WTC11 (cell line): ENCODE measurements at places on chromosomes 1 and 21.

- DNase-seq, result no peak
Measured at GRCh38 chr1:30748699-30749401, 8.7 kb downstream of the LAPTM5 start.

GRCh38 chr1:20593756-20594155, 4.9 kb downstream of the CDA start:
- DNase-seq, result no peak

GRCh38 chr1:174652569-174653280, 205.0 kb downstream of the GPR52 start:
- peak; percentile 65 for DNase-seq

DNA sequence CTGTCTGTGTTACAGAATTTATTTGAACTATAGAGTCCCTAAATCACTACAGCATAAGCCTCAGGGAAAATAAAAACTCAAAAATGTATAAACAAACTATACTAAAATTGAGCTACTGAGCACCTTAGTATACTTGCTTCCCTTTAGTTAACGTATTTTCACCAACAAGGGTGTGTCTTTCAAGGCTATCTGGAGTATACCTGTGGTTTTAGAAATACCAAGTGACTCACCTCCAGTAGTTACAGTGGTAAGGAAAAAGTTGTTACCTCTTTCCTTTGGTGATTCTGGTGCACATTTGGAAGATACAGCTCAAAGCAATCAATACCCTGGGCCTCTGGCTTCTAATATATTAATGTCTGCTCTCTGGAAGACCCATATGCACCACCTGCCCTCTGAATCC, 68.0 kb upstream of the C1orf105 start:
- DNase-seq, result no peak

GRCh38 chr1:4003846-4004505, 103.9 kb upstream of the C1orf174 start:
- DNase-seq, result no peak

GRCh38 chr1:203282720-203283542, 22.4 kb upstream of the BTG2 start:
- DNase-seq, result no peak

DNA sequence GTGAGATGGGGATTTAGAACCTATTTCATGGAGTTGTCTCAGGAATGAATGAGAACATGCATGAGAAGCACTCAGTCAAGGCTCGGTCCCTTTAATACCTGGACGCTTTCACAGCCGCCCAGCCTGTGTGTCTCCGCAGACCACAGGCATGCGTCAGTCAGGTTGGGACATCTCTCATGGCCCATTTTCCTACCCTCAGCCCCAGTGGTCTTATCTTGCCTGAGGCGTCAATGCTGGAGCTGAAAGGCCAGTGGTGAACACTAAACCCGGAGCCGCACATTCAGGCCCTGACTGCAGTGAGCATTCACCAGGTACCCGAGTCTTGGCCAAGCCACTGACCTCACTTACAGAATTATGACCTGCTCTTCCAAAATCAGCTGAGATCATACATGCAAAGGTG, 263.2 kb upstream of the RAB4A start:
- DNase-seq, result no peak

- peak; percentile 83 for DNase-seq
Measured at GRCh38 chr1:154344977-154345837, 19.9 kb downstream of the ATP8B2 start.

- no peak for DNase-seq
Measured at GRCh38 chr1:5651964-5652821, 340.0 kb downstream of the NPHP4 start.

GRCh38 chr1:169395955-169396354, 28.0 kb downstream of the BLZF1 start:
- DNase-seq, result no peak

DNA sequence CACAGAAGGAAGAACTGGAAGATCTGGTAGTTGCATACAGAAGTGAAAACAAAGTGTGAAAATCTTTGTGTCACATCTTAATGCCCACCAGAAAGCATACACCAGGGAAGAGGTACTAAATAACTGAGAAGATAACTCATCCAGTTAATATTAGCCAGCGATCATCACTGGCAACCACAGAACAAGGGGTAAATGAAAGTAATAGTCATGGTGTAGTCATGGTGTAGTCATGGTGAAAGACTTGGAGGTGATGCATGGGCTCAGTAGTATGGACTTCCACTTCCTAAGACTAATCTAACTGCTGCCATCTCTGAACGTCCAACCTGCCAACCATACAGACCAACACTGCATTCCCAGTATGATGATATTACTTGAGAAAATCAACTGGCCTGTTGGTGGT, 481.2 kb upstream of the NR5A2 start:
- DNase-seq, result no peak

DNA sequence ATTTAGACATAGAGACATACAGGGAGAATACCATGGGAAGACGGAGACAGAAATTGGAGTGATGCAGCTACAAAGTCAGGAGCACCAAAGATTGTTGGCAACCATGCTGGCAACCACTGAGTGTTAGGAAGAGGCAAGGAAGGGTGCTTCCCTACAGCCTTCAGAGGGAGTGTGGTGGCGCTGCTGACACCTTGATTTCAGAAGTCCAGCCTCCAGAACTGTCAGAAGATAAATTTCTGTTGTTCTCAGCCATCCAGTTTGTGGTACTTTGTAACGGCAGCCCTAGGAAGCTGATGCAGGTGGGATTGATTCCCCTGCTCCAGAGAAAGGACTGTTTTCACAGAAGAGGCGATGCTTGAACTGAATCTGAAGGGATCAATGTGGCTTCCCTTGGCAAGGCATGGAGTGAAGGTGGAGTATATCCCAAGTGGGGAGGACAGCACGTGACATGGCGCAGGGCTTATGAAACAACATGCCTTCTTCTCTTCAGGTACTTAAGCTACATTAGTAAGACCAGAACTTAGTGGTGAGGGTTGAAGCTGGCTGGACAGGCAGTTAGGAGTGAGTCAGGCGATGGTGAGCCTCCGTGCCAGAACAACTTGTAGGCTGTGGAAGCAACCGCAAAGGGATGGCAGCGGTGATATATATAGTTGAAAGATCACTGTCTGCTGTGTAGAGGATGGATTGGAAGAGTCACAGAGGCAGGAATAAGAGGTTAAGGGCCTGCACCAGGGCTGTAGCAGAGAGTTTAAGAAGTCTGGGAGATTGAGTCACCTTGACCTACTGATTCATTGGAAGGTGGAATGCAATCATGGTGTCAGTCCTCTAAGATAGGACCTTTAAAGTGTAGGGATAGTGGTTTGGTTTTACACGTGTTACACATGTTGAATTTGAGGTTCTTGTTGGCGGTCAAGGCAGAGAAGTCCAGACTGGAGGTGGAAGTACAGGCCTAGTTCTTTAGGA, 2.1 kb downstream of the LEPR start:
- no peak for DNase-seq

DNA sequence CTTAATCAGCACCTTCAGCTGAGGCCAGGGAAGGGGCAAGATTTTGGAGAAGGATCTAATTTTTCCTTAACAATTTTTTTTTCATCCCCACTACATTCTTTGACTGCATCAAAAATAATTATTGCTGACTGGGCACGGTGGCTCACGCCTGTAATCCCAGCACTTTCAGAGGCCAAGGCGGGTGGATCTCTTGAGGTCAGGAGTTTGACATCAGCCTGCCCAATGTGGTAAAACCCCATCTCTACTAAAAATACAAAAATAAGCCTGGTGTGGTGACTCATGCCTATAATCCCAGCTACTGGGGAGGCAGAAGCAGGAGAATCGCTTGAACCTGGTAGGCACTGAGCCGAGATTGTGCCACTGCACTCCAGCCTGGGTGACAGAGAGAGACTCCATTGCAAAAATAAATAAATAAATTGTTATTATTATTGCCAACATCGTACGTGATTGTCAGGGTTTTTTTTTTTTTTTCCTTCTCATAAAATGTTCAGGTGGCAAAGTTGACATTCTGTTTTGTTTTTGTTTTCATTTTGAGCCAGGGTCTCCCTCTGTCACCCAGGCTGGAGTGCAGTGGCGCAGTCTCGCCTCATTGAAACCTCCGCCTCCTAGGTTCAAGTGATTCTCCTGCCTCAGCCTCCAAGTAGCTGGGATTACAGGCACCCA, 37.3 kb upstream of the MORC3 start:
- DNase-seq, result no peak

DNA sequence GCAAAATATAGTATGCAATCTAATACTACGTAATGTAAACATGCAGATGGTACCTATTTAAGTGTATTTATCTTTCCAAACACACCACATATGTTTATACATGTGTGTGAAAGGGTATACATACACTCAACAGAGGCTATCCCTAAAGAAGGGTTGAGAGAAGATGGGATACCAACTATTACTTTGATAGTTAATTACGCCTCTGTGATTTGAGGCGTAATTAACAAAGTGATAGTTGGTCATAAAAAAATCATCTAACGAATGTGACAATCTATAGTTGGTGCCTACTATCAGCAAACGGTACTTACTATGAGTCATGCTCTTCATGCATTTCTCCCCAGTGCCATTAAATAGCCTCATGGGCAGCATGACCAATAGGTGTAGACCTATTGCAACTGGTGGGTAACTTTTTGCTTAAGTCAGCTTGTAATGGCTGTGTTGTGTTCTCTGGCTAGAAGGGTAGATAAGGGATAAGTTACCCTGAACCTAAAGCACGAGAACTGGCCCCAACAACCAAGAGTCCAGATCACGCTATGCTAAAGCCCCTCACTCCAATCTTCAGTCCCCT, 15.3 kb downstream of the RCAN1 start:
- DNase-seq, result no peak

DNA sequence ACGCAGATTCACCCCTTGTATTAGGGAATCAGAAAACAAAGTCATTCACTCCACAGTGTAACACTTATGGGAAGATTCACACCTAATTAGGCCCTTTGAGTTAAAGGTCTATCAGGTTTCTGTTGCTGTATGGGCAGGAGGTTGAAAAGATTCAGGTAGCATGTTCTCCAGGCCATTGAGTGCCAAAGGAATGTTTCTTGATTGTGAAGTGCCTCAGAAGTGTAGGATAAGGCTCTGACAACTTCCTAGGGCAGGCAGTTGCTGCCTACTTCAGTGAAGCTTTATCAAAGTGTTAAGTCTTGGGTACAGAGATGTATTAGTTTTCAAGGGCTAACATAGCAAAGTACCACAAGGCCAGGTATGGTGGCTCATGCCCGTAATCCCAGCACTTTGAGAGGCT, 48.7 kb upstream of the RGS18 start:
- no peak for DNase-seq

DNA sequence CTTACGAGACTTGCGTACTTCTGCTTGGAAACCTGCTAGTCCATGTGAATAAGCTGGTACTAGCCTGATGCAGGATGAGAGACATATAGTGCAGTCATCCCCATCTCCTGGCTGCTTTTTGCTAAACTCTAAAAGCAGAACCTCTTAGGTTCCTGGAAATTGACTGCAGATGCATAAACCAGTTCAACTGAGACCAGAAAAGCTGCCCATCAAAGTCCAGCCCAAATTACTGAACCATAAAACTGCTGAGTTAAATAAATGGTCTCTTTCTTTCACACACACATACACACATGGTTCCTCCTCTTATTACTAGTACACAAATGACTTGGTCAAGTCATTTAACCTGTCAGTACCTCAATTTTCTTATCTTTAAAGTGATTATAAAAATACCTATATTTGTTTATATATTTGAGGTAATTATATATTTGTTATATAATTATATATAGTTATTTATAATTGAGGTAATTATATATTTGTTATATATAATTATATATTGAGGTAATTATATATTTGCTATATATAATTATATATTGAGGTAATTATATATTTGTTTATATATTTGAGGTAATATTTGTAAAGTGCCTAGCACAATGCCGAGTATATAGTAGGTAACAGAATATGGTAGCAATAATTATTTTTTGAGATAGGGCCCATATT, 25.2 kb upstream of the RABGAP1L start:
- no peak for DNase-seq

GRCh38 chr1:93695411-93696005, 13.9 kb upstream of the BCAR3 start:
- DNase-seq, result no peak

DNA sequence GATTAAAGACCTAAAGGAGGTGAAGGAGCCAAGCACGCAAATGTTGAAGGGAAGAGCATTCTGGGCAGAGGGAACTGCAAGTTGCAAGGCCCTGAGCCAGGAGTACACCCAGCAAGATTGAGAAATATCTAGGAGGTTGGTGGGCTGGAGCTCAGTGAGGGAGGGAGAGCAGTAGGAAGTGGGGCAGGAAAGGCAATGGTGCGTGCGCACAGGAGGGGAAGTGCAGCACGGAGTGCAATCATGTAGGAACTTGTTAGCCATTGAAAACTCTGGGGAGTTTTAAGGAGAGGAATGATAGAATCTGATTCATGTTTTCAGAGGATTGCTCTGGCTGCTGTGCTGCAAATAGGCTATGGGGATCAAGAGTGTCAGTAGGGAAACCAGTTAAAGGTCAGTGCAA, 13.2 kb upstream of the IGSF3 start:
- no peak for DNase-seq

- no peak for DNase-seq
Measured at GRCh38 chr1:201471772-201472171, 2.8 kb upstream of the PHLDA3 start.

DNA sequence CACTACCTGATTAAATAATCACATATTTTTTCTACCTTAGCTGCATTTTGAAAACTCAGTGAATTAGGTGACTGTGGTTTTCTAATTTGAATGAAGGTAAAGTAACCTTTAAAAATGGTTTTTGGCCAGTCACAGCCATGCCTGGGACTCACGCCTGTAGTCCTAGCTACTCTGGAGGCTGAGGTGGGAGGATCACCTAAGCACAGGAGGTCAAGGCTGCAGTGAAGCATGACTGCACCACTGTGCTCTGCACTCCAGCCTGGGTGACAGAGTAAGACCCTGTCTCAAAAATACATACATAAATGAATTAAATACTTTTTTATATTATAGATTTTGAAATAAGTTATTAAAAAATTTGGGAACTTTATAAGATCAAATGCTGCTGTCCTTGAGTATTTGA, 5.7 kb downstream of the CNST start:
- no peak for DNase-seq

DNA sequence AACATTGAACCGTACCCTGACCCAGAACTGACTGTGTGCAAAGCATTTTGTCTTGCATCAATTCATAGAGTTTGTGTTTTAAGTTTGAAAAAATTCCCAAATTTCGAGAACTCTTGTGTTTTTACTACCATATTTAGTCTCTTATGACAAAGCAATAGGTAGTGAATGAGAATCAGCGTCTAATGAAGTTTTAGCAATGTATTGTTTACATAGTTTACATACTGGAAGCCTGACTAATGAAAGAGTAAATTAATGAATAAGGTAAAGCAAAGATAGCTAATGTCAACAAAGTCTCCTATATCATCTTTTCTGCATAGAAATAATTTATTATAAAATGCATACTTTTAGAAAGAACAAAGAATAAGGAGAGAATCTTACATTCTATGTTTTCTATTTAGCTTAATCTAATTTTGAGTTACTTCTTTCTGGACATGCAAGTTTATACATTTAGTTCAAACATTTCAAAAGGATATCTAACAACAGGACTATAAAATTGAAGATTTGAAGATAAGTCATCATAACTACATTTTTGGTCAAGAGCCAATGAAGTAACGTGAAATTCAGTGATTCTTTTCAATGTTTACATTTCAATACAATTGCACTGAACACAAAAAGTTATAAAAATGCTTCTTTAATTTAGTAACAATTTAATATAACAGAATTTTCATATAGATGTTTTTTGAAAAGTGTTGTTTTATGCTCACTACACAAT, 1943.7 kb downstream of the NCAM2 start:
- DNase-seq, result no peak
